ENCODE measurements at places on chromosomes 2 and 18.

DNA sequence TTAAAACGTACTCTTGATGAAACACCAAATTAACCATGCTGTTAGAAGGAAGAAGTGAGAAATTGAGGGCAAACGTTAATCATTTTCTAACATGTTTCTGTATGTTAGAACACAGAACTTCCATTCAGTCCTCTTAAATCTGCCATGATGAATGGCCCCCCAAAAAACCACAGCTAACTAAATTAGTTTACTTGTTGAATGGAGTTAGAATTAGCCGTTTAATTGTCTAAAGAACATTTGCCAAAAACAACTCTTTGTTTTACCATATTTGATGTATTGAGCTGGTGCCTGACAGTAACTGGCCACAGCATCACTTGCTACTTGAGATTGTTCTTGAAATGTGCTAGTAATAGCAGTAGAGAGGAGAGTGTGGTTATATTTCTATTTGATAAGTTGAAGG is 12.7 kb downstream of the CCNYL1 start:
- no peak for DNase-seq

DNA sequence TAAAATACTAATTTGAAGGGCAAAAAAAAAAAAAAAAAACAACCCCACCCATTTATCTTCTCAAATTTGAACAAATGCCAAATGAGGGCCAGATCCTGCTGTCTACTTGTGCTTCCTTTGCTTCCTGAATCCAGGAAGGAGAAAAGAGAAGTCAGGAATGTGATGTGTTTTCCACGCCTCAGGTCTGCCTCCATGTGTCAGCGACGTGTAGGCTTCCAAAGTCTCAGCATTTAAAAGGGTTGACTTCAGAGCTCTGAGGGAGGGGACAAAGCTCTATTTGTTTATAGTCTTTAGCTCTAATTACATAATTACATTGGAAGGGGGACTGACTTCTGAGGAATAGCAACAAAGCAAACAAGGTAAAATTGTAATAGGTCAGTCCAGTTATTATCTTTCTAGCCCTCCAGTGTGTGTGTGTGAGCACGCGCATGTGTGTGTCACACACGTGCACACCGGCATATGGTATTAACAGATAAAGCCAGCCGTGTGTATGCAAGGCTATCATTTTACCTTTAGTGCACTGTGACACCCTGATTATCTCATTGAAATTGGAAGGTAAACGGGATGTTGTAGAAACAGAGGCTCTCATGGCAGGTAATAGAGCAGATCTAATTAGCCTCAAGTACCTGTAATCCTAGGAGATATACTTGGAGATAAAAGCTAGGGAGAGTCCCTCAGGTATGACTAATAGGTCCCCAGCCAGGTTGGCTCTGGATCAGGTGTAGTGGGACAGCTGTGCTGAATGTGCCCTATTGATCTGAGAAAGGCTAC is 911.4 kb upstream of the ZEB2 start:
- DNase-seq, result no peak

- peak; percentile 31 for DNase-seq
Measured at GRCh38 chr2:222613715-222614331, 42.1 kb downstream of the FARSB start.

DNA sequence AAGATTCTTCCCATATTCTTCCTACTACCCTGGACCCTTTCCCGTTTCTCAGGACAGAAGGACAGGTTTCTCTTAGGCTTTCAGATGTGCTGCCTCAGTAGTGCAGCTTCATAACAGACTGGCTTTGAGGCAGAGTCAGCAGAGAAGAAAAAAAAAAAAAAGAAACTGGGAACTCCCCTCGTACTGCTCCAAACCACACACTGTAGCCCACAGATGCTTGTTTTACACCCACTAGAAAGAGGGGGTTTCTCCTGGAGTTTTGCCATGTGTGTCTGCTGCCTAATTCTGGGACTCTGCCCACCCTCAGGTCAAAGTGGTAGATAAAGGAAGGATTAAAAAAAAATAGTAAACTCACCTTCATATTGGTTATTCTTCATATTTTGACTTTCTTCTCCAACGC is 95.9 kb downstream of the NCOA1 start:
- no peak for DNase-seq

DNA sequence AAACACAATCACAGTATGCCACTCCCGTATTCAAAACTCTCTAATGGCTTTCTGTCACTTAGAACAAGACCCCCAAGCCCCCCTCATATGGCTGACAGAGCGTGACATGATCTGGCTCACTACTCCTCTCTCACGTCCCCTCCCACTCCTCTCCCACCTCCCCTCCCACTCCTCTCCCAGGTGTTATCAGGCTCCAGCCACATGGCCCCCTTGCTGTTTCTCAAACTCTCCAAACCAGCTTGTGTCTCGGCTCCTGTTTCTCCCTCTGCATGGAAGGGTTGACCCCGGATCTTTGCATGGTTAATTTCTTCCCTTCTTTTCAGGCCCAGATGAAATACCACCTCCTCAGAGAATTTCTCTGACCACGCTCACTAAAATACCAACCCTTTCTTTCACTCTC is 180.8 kb downstream of the SLC8A1 start:
- DNase-seq, result no peak

Measured in HFFc6 (cell line).